ENCODE measurements at places on chromosomes 13 and 19.

DNA sequence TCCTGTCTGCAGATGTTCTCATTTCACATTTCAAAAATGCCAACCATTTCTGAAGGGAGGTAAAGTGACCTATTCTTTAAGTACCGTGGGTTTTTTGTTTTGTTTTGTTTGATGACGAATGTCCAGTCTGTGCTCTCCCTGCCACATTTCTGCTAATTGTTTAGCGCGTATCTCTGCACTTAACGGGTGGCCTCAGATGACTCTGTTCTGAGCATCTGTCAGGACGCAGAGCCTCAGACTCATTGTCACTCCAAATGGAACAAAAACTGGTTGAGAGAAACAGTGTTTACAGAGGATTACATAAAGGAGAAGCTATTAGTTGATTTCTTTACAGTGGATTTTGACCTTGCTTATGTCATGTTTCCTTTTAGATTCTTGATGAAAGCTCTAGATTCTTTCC, 23.7 kb downstream of the TPP2 start:
- DNase-seq = no peak

- peak; percentile 28 for DNase-seq
Measured at GRCh38 chr19:2302319-2303210, 5.4 kb downstream of the LINGO3 start.

- no peak for DNase-seq
Measured at GRCh38 chr13:52842441-52842840, 6.0 kb downstream of the PCDH8 start.

- no peak for DNase-seq
Measured at GRCh38 chr13:79896851-79897250, 415.9 kb downstream of the NDFIP2 start.

DNA sequence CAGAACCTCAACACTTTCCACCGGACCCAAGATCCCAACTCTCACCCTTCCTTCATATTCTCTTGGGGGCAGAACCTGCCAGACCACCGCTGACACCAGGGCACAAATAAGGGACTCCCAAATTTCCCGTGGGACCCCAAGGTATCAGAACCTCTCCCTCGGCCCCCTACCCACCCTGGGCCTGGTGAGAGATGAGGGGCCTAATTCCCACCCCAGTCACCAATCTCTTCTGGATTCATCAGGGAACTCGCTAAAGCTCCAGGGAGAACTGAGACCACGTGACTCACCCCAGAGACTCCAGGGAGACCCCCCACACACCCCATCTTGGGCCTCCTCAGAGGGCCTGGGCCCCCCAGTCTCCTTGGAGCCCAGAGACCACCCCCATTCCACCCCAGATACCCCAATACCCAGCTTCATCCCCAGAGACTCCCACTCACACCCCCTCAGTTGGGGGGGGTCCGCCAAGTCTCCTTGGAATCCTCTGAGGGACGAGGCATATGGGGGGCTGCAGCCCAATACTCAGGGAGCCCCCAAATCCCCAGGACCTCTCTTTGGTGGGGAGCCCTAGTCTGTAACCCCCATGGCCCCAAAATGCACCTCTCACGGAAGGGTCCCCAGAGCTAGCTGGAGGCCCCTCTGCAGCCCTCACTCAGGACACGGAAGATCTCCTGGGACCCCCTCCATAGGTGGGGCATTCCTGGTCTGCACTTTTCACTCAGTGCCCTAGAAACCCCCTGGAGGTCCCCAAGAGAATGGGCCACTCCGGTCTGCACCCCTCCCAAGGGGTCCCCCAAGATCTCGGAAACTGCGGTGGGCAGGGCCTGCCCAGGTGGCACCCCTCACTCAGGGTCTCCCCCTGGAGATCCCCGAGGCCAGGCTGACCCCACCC, 1.6 kb downstream of the LMNB2 start:
- DNase-seq = no peak
